ENCODE measurements at places on chromosomes 2 and 18.

- DNase-seq: peak; percentile 5
Measured at GRCh38 chr18:32612651-32613050, 142.0 kb upstream of the GAREM1 start.

GRCh38 chr2:95344215-95344583 is 47.1 kb downstream of the KCNIP3 start:
- no peak for DNase-seq

DNA sequence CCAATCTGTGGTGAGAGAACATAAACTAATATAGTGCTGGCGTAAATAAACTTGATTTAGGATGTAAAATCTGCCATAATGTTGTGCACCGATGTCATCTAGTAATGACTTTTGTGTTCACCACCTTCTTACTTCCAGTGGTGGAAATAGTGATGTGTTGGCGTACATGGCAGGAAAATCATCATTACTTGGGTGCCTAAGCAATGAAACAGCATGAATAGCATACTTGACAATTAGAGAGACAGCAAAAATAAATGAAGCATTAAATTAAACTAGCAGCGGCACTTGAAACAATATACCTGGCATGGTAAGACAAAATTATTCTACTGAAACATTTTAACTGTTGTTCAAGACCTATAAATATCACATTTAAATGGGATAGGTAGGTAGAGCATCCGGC is 73.2 kb upstream of the DSC1 start:
- DNase-seq: no peak

- DNase-seq: no peak
Measured at GRCh38 chr2:20551260-20551944, 99.5 kb downstream of the HS1BP3 start.

DNA sequence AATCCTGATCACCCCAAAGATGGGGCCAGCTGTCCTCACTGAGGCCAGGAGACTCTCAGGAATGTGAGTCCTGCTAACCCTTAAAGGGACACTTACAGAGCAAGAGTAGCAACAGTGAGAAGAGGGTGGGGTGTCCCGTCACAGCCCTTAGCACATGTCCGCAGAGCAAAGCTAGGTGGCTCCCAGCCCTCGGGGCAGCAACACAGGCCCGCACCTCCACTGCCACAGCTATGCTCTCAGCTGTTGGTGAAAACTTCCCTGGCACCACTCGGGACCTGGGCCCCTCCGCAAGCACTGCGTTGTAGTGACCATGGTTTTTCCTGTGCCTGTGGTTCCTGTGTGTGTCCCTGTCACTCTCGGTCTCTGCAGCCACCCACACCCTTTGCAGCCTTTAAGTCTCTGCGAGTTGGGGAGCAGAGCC is 76.4 kb upstream of the UXS1 start:
- no peak for DNase-seq

DNA sequence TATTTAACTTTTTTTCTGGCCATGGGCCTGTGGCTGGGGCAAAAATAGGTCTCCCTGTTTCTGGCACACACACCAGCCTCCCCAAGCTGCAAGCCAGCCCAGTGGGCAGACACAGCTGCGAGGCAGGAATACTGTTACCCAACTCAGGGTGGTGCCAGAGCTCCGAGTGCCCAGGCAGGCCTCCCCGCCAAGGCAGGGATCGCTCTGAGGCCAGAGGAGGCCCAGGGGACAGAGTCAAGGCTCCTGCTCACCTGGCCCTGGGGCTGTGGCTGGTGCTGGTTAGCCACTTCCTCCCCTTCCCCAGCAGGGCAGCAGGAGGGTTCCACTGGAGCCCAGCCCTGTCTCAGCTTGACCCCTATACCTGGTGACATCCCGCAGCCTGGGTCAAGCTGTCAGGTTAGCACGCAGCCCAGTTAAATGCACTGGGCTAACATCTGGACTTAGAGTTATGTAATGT is 67.1 kb upstream of the EPAS1 start:
- no peak for DNase-seq

DNA sequence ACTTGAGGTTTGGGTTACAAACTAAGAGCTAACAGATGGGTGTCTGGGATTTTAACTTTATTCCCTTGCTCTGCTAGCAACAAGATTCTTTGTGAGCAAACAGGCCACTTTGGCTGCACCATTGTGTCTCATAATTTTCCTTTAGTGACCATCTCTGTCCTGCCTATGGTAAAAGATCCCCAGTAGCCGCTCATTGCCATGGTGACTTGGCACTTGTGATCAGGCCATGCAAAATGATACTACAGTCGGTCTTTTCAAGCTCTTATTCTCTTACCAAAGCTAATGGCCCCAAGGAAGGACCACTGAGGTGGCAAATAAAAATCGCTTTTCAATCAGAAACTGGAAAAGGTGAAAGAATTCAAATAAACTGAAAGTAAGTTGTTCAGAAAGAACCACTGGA is 836.9 kb downstream of the MBD2 start:
- DNase-seq: no peak

GRCh38 chr2:58860586-58860985 is 619.5 kb upstream of the FANCL start:
- no peak for DNase-seq

- no peak for DNase-seq
Measured at GRCh38 chr2:41782306-41783158, 265.3 kb upstream of the PKDCC start.

DNA sequence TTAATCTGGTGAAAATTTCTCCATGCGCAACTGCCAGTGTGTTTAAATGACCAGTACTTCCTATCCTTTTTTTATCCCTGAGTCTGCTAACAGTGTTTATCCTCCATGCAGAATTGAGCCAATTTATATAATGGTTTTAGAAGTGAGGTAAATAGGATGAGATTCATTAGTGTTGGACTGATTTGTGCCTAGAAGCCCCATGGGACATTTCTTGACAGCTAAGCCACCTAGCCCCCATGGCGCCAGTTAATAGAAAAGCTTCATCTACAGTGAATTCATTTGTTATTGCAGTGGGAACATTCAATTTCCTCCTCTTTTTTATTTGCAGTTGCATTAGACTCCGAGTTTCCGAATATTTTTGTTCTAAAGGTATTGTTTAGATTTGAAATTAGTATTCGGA is 175.6 kb downstream of the ARL6IP6 start:
- DNase-seq: no peak

GRCh38 chr18:44811572-44812125 is 131.0 kb downstream of the SETBP1 start:
- no peak for DNase-seq

DNA sequence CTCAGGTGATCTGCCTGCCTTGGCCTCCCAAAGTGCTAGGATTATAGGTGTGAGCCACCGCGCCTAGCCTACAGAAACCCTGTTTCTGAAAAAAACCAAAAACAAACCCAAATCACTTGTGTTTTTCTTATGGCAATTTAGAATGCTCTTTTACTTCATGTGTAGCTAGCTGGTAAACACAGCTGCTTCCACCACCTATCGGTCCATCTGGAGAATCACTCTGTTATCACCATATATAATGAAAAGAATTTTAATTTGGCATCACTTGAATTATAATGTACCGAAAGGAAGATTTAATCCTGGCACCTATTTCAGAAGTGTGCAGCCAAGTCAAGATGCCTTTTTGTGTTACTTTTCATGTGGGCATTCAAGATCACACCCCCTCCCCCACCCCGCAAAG is 86.5 kb upstream of the ITGB6 start:
- DNase-seq: no peak

DNA sequence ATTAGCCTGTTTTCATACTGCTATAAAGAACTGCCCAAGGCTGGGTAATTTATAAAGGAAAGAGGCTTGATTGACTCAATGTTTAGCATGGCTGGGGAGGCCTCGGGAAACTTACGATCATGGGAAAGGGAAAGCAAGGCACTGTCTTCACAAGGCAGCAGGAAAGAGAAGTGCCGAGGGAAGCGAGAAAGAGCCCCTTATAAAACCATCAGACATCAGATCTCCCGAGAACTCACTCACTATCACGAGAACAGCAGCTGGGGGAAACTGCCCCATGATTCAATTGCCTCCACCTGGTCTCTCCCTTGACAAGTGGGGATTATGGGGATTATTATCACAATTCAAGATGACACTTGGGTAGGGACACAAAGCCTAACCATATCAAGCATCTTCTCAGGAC is 23.3 kb downstream of the RHOB start:
- DNase-seq: no peak

DNA sequence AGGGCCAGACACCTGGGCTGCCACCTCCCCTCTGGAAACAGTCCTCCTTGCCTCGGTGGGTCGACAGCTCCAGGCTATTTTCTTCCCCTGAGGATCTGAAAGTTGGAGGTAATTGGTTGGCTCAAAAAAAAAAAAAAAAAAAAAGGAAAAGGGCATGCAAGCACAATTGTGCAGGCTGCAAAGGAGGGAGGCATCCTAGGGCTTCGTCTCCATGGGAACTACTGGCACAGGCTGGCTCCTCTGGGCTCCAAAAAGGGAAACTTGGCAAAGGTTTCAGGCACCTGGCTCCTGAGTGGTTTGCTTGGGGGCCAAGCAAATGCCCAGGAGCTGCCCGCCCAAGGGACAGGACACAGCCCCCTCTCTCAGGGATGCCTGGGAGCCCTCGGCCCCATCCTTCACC is 1.1 kb upstream of the KCNIP3 start:
- peak; percentile 16 for DNase-seq

DNA sequence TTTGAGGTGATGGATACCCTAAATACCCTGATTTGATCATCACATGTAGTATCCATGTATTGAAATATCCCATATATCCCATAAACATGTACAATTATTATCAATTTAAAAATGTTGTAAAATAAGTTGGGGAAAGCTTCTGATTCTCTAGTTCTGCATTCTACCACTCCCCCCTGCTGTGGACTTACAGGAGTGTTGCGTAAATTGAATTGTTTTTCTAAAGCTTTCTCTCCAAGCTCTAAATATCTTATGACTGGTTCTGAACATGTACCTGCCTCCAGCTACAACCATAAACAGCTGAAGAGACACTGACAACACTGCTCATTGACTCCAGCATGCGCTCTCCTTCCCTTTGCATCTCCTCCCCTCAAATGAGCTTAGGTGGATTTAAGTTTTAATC is 145.2 kb downstream of the MGAT5 start:
- DNase-seq: no peak

GRCh38 chr18:72612894-72613533 is 68.9 kb upstream of the CBLN2 start:
- no peak for DNase-seq

GRCh38 chr2:97736608-97737330 is 23.4 kb downstream of the ZAP70 start:
- DNase-seq: no peak

- no peak for DNase-seq
Measured at GRCh38 chr2:46157072-46157965, 139.9 kb upstream of the EPAS1 start.

GRCh38 chr2:229947544-229947943 is 25.2 kb downstream of the FBXO36 start:
- no peak for DNase-seq

DNA sequence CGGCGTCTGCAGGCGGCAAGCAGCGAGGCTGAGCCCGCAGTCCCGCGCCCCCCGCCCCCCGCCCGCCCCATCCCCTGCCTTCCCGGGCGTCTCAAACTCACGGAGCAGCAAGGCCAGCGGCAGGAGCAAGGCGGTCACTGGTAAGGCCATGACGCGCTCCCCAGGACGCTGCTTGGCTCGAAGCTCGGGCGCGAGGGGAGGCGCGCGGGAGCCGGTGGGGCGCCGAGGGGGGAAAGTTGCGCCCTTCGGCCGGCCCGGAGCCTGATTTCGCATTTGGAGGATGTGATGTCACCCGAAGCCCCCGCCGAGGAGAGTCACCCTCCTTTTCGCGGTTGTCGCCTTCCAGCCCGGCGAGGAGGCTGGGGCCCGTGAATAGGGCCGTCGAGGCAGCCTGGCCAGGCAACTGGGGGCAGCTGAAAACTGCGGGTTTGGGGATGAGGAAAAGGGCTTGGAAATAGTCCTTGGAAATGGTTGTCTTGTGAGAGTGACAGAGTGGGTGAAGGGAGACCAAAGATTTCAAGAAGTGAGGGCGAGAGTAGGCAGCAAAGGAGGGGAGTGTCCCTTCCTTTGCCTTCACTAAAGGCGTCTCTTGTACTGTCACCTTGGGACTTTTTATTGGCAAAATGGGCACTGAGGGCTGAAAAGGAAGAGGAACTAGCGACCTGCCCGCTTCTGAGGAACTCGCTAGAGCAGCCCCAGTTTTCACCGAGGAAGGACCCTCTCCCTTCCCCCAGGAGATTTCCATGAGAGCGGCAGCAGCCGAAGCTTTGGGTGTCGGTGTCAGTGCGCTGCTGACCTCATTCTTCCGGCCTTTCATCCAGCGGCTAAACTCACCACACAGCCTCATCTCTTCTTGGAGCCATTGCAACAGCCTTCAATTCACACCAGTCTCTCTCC is at the start of gene CD8A:
Gene CD8A, minus strand, starts transcription at position 238 of the 897 bp plus-strand sequence. Its CDS starts 88 bp downstream, at position 150.
- no peak for DNase-seq

DNA sequence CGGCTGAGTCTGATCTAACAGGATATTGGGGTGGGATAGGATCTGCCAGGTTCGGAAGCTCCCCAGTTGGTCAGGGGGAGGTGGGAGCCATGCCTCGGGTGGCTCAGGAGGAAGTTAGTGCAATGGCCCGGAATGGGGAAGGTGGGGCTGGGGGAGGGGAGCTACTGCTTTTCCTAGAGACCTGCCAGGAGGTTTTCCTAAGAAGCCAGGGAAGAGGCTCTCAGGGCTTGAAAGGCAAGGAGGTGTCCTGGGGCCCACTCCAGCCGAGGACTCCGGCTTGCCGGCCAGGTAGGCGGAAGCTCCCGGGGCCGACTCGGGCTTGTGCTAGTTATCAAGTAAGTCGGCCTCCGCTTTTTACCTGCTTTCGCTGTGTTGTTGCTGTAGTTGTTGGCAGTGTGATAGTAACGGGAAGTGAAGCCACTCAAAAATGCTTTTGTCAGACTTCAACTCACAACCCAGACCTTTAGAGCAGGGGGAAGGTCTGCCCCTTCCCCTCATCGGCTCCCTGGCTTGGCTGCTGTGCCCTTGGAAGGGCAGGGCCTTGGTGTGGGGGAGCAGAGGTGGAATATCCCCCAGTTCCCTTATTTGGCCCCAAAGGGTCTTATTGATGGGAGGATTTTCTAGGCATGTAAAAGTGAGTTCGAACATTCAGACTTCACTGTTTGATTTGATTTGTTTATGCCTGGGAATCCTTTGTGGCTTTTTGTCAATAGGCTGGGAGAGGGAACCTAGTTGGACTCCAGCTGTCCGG is 5.4 kb downstream of the GDF7 start:
- no peak for DNase-seq

GRCh38 chr18:58446391-58447060 is 182.4 kb downstream of the ALPK2 start:
- no peak for DNase-seq

DNA sequence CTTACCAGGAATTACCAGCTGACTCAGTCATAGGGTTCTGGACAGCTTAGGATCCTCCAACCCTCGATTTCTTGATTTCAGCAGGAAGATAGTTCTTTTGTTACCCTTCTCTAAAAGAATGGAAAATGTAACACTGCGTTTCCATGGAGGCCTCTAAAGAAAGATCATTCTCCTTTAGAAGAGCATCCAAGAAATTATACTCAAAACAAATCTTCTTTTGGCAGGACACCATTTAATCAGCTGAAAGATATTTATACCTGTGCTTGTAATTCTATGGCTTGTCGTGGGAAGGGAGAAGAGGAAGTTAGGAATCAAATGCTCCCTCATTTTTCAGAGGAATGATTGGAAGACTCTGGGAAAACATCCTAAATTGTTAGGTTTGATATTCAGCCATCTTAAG is 130.5 kb downstream of the RAB3GAP1 start:
- no peak for DNase-seq

All from NCI-H774 (cell line).